Activated CD4-positive, alpha-beta T cell treated with anti-CD3 and anti-CD28 coated beads for 1 hour (primary cell): ENCODE measurements at places on chromosomes 5 and 9.

GRCh38 chr5:76174101-76174500 lies 90.9 kb downstream of the SV2C start:
- DNase-seq: no peak

GRCh38 chr5:89267788-89268187 lies 384.8 kb upstream of the MEF2C start:
- DNase-seq: no peak

DNA sequence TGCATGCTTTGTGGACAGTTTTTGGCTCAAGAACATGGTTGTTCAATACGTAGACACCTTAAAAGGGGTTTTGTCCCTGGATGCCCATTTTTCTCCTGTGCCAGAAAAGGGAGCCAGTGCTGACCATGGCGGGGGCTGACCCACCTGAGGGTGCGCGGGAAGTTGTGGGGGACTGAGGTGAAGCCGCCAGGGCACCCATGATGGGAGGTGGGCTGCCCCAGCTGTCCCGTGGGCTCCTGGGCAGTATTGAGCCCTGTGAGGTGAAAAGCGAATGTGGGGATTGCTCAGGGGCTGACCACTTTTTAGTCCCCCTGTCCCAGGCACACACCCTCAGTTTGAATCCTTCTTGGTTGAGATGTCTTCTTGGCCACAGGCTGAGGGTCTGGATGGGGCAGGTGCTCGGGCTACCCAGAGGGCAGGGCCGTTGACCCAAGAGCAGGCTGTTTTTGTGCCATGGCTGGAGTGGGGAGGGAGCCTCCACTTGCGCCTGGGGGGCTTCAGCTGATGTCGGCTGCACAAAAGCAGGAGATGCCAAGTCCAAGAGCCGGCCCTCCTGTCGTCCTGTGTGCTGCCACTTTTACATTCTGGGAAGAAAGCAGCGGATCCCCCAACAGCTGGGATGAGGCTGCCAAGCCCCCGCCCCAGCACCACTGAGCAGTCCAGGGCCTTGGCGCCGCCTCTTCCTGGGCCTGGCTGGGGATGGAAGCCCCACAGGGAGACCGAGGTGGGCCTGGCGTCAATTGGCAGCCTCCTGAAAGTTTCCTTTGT lies 120.1 kb downstream of the WNK2 start:
- DNase-seq: no peak

DNA sequence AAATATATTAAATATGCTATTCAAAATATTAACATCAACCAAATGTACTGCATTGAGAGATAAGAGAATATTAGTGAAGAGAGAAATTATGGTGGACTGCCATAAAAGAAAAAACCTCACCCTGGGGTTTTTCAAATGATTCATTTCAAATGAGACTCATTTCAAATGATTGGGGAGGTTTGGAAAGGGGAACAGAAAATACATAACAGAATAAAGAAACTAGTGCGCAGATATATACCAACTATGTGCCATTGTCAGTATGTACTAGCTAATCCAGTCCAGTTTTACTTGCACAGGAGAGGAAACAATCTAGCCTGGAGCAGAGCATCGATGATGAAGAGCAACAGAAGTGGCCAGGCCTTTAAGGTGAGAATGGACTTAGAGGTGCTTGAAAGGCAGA lies 651.6 kb upstream of the RORB start:
- DNase-seq: no peak

DNA sequence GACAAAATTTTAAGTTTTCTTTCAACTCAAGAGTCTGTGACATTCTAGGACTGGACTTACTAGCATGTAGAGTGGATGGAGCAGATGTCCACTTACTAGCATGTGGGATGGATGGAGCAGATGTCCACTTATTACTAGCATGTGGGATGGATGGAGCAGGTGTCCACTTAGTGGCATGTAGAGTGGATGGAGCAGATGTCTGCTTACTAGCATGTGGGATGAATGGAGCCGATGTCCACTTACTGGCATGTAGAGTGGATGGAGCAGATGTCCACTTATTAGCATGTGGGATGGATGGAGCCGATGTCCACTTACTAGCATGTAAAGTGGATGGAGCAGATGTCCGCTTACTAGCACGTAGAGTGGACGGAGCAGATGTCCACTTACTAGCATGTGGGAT lies 2.4 kb downstream of the SLC36A1 start:
- DNase-seq: no peak

- DNase-seq: no peak
Measured at GRCh38 chr9:118976160-118976559, 393.1 kb downstream of the BRINP1 start.

- DNase-seq: no peak
Measured at GRCh38 chr5:74199005-74199404, 441.5 kb downstream of the ENC1 start.

DNA sequence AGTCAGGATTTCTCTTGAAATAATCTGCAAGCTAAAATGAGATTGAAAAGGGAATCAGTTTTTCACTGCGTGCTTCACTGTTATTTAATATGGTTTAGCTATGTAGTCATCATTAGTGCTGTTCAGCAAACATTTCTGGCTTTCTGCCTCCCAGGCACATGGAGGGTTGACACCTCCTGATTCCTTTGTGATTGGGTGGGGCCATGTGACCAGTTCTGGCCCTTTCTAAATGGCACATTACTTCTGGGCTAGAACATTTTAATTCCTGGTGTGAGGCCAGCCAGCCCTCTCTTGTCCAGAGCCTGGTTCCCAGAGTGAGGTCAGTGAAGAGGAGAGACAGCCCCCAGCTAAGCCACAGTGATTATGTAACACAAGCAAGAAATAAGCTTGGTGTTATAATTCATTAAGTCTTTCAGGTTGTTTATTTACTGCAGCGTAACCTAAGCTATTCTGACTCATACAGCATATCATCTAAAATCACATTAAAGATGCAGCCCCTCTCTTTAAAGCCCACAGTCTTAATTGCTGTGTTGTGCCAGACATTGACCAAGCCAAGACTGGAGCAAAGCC lies 17.4 kb upstream of the ARSI start:
- no peak for DNase-seq

DNA sequence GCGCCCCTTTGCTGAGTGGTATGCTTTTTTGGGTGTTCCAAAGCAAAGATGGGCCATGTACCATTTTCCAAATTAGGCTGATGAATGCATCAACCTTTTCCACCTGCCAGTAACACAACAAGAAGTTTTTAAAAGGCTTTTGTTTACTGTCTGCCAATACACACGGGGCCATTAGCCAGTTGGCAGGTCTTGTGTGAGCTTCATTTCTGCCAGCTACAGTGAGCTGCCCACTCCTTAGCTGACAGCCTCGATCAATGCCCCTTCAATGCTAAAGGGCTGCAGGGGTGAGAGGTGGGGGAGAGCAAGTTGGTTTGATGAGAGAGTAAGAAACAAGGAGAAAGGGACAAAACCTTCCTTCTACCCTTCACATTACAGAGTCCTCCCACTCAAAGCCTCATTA lies 128.7 kb downstream of the C5orf15 start:
- DNase-seq: no peak

- no peak for DNase-seq
Measured at GRCh38 chr9:134751622-134752021, 110.0 kb downstream of the COL5A1 start.

DNA sequence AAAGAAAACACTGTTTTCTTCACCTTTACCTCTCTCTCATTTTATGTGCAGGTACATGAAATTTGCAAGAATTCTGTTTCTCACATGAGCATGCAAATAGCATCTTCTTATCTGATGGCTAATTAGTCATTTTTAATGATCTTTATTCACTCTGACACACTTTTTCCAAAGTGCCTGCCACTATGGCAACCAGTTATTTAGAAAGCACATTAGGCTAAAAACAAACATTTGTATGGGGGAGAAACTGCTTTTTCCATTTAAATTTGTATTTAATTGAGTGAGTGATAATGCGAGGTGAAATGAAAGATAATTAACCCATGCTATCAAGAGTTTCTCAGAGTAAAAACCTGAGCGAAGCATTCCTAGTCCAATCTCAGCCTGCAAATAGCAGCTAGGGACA lies 365.0 kb downstream of the MAT2B start:
- no peak for DNase-seq

- no peak for DNase-seq
Measured at GRCh38 chr9:125341566-125341965, 79.9 kb downstream of the GAPVD1 start.

GRCh38 chr5:81575924-81576323 lies 175.0 kb downstream of the SSBP2 start:
- DNase-seq: no peak

GRCh38 chr9:35882996-35883395 lies 12.8 kb upstream of the OR13J1 start:
- DNase-seq: no peak

DNA sequence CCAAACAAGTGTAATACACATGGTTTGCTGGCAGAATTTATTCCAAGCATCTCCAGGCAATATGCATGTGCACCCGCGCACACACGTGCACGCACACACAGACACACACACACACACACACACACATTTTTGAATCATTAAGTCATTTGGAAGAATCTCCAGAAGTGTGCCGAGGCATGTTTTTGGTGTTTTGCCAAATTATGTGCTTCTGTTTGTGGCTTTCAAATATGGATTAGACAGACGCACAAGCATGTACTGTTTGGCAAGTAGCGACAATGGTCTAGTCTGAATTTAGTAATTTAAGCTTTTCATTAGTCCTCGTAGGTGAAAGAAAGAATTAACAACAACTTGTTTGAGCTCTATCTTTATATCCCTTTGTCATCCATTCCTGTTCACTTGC lies 36.7 kb downstream of the NFIB start:
- no peak for DNase-seq

DNA sequence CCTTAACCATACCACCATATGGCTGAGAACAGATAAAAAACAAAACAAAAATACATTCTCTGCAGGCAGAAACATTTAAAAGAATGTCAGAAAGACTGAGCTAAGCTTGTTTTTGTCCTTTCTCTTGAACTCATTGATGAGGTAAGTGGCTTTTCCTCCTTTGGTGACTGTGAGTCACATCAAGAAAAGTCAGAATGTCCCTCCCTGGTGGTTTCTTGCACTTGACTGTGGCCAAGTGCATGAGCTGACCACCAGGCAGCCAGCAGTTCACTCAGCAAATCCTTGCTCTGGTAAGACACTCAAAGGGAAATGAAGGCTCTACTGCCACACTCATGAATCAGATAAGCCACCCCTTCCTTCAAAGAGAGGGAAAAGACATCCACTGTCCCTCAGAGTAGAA lies 970.9 kb downstream of the TAF11L14 start:
- DNase-seq: no peak

DNA sequence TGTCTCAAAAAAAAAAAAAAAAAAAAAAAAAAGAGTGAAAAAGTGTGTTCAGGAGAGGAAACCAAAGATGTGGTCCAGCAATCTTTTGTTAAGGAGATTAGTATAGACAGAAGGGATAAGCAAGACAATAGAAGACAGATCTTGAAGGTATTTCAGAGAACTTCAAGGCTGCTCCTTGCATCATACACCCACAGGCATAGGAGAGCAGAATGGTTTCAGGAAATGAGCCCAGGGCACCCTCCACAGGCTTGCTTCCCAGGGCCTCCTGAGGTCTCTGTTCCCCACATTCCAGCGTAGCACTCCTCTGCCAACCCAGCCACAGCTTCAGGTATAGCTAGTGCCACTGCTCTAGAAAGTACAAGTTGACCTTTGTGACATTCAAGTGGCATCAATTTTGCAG lies 65.8 kb downstream of the FSTL4 start:
- DNase-seq: no peak

DNA sequence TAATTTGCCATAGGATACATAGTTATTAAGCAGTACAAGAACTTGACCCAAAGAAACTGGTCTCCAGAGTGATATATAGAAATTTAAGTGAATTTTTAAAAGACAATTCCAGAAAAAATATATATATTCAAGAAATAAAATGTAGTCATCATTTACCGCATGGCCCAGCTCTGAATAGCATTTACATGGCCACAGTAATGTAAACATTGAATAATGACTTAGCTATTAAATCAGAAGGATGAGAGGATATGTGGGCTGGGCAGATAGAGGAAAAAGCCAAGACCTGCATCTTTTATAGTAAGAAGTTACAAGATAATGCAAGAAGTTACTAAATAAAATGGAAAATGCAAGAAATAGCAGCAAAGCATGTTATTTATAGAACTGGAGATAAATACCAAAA lies 405.2 kb upstream of the WWC1 start:
- DNase-seq: no peak

DNA sequence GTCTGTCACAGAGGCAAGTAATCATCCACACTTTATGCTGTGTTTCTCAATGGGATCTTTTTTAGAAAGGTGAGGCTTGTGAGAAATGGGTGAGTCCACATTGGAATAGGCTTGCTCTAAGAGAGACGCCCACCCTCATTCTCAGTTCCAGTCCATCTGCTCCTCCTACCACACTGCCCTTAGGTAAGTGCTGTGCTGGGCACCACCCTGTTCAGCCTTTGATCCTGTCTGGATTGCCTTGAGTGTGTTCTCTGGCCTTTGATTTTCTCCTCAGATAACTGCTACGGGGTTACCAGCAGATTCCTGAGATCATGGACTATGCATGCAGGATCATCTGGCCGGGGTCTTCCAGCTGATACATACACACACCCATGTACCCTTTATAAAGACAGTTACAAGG lies 328.6 kb downstream of the KDM4C start:
- no peak for DNase-seq

DNA sequence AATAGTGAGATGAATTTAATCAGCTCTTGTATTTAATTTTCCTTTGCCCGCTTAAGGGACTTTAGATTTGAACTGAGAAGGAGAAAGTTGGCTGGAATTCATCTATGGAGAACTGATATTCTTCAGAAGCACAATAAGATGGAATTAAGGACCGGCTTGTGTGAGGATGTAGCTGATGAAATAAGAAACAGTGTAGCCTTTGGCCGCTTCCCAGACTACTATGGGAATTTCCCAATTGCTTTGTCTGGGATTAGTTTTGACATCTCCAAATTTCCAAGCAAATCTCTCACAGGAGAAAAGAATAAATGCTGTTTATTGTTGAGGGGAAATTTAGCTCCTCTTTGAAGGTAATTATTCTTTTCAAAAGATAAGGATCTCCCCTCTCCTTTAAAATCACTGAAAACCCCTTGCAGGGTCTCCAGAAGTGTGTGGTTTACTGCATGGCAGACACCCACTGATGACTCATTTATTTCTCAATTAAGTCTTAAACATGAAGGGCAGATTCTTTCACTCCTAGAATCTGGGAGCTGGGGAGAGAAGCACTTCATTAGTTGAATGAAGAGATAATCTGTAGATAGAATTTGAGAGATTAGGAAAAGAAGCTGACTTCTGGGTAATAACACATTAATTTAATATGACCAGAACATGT lies 606.5 kb upstream of the ADAMTS16 start:
- no peak for DNase-seq

DNA sequence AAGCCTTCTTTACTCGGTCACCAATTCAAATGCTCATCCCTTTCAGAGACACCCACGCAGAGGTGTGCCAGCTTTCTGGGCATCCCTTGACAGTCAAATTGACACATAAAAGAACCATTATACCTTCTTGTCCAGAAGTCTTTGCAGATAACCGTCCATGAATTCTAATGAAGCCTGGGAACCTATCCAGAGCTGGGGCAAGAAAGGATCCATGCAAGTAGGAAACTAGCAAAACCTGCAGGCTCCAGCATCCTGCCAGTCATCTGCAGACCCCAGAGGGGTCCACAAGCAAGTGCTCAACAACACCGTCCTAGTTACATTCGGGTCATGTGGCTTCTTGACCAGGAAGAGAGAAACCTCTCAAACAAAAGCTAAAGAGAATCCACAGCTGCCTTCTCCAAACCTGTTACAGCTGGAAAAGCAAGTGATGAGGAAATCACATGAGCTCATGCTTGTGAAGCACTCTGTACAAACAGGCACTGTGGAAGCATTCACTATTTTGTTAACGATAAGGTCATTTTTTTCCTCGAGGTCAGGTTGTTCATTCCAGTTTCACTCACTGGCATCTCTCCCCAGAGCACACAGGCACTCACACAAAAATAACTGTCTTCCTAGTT lies 80.2 kb upstream of the DMRT1 start:
- no peak for DNase-seq

GRCh38 chr9:737400-738120 lies 103.9 kb upstream of the DMRT1 start:
- no peak for DNase-seq
